ENCODE measurements at places on chromosomes 1 and 21.

GRCh38 chr1:45658171-45658570, 28.2 kb downstream of the GPBP1L1 start:
- no peak for DNase-seq

GRCh38 chr1:186476264-186477040, 15.5 kb upstream of the PDC start:
- DNase-seq = no peak

DNA sequence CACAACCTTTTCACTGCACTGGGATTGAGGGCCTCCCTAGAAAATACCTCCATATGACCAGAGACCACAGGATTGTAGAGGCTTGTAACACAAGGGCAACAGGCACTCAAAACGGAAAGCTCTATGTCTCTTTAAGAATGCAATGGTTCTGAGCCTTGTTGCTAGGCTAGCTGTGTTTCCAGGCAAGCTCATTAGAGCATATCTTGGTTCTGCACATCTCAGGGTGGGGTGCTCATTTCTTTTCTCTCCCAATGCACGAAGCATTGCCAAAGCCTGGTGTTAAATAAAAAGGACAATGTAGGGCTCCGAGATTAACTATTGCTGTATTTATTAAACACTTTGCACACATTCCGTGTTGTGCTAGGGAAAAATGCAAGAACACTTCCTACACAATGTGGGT, 315.9 kb downstream of the PRDM2 start:
- no peak for DNase-seq

DNA sequence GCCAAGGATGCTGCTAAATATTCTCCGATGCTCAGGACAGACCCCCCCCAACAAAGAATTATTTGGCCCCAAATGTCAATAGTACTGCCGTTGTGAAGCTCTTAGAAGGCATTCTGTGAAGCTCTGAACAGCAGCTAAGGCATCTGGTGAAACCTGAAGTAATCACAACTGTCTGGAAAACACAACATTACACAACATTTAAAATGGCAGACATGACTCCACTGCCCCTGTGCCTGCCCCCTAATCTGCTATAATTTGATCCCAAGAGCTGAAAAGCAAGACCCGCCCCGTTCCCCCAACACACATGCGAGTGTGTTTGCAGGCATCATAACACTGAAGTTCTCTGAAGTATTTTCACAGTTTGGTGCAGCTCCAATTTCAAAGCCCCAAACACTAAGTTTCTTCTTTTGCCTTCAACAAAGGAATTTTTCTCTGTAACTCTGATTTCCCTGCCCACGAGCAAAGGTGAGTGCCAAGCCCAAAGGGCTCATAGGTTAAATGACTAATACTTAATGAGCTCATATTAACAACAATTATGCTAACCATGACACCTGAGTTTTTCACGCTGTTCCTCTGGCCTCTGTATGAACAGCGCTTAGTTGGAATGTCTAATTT, 129.2 kb downstream of the CLIC6 start:
- DNase-seq = no peak

DNA sequence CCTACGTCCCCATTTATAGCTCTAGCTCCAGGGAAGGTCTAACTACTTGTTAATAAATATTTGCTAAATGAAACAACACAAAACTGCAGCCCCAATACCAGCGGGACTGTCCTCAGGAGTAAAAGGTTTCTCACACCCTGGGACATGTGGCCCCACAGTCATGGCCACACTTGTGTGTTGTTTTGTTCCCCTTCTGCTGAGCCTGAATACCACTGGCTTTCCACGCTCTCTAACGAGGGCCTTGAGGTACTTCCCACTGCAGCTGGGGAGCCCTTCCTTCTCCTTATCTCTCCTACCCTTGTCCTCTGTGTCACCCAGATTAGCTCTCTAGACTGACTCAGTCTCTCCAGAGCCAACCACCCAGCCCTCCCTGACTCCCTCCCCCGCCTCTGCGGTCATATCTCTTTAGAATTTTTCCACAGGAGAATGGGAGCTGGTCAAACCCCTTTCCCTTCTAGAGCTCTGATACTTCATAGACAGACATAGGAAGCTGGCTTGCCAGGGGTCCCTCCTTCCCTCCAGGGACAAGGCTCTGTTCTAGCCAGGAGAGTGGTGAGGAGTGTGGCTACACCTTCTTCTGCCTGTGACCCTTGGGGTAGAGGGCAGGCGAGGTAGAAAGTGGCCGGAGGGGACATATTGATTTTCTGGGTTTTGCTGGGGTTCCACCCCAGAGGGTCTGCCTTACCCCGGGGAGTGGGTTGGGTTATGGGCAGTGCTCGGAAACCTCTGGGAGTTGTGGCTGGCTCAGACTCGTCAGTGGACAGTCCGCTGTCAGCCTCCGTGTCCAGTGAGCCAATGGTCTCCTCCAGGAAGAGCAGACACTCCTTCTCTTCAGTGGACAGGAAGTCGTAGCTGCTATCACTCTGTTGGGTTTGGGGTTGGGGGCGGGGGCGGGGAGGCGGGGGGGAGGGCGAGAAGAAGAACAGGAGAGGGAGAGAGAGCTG, 8.1 kb downstream of the C1orf116 start:
- peak; percentile 7 for DNase-seq

- no peak for DNase-seq
Measured at GRCh38 chr1:17423781-17424245, 15.7 kb downstream of the RCC2 start.

- DNase-seq = no peak
Measured at GRCh38 chr21:42140196-42140934, 69.2 kb downstream of the UMODL1 start.

- no peak for DNase-seq
Measured at GRCh38 chr1:15678578-15678977, 5.5 kb upstream of the PLEKHM2 start.

DNA sequence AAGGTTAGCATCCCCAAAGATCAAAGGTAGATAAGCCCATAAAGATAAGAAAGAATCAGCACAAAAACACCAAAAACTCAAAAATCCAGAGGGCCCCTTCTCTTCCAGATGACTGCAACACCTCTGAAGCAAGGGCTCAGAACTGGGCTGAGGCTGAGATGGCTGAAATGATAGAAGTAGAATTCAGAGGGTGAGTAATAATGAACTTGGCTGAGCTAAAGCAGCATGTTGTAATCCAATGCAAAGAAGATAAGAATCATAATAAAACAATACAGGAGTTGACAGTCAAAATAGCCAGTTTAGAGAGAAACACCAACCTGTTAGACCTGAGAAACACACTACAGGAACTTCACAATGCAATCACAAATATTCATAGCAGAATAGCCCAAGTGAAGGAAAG, 406.9 kb upstream of the CXADR start:
- DNase-seq = no peak

GRCh38 chr21:17513214-17514123, 626 bp downstream of the CXADR start:
- peak; percentile 77 for DNase-seq

- DNase-seq = peak; percentile 70
Measured at GRCh38 chr1:162168261-162168660, 98.8 kb downstream of the NOS1AP start.

DNA sequence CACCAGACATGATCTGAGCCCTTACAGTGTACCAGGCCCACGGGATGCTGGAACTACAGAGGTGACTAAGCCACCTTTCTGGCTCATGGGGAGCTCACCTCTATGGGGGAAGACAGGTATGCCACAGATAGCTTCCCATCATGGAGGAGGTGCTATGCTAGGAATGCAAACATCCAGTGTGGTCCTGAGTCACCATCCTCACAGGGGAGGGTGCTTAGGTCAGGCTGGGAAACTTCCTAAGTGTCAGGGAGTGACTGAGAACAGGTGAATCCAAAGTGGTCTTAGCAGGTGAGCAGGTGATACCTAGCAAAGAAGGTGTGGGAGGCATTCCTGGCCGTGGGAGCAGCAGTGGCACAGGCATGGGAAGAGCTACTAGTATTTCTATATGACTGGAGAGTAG, 8.6 kb upstream of the RASSF5 start:
- no peak for DNase-seq

DNA sequence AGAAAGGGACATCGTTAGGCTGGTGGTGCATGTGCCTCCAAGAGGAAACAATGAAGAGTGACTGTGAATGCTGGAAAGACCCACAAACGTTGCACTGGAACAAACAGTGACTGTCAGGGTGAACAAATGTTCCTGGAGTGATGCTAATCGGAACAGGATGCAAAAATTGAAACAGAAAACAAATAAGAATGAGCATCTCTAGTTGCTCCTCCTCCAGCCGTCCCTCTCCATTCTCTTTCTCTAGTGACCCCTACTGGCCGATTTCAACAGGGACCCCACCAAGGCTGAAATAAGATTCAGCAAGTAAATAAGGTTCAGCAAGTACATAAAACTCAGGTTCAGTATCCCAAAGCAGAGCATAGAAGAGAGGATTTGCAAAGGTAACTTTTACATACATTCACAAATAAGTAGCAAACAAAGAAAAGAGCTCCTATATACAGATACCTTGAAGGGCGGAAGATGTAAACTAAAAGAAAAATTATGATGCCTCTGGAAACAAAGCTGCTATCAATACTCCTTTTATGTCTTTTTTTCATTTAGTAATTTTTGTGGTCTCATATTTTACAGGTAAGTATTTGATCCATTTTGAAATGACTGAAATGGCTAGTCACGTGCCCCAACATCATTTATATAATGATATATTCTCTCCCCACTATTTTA, 836.1 kb upstream of the ADAMTS5 start:
- DNase-seq = peak; percentile 92

DNA sequence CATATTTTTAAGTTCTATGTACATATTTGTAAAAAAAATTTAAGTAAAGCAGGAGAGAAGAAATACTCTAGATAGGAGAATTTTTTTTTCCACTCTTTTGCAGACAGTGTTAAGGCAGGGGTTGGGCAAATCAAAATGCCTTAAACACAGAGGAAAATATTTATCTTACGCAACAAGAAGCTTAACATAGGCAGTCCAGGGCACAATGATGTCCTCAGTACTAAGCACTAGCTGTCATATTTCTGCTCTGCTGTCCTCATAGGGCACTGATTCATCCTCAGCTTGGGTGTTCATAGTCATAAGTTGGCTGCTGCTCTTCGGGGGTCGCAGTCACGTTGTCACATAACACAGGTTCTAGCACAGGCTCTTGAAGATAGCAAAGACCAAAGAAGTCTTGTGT, 247.4 kb downstream of the PTBP2 start:
- DNase-seq = no peak

- DNase-seq = no peak
Measured at GRCh38 chr21:28779914-28780313, 212.8 kb downstream of the LTN1 start.

DNA sequence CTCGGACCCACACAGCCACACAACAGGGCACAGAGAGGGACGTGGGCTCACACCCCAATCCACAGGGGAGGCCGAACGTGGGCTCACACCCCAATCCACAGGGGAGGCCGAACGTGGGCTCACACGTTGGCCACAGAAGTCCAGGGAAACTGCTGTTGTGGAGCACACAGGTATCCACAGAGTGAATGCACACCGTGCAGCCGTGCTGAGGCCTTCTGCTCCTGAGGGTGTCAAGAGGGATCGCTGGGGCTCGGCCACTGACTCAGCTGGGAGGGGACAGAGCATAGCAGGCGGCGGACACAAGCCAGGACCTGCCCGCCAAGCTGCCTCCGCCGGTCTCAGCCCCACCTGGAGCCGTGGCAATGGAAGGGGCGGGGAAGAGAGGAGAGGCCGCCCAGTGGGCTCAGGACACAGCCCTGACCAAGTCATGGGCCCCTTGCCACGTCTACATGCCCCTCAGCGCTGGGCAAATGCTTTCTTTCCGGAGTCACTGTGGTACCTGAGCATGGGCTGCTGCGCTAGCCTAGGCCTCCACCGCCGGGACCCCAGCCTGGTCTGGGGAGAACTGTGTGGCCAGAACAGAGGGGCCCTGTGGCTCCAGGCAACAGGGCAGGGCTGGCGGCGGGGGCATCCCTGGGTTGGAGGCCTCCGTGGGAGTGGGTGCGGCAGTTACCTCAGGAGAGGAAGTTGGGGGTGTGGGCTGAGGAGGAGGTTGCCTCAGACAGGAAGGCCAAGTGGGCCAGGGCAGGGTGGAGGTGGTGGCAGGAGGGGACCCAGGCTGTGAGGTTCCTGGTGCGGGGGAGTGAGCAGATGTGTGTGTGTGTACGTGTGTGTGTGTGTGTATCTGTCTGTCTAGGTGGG, 1.2 kb downstream of the SYTL1 start:
- DNase-seq = no peak

DNA sequence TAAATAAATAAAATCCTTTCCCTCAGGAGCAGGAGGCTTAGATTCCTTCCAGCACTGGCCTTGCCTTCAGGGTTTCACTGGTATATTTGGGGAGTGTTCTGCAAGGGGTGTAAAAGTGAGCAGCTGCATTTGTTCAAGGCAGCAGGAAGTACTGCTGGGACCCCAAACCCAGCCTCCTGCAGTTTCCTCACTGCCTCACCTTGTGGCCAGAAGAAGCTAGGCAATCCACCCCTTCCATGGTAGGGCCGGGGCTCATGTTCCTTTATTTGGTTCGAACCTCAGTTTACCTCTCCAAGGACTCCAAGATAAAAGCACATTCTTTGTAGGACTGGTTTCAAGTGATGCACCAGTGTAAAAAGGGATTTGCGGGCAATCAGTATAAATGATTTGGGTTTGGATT, 21.0 kb upstream of the CFAP126 start:
- DNase-seq = no peak

DNA sequence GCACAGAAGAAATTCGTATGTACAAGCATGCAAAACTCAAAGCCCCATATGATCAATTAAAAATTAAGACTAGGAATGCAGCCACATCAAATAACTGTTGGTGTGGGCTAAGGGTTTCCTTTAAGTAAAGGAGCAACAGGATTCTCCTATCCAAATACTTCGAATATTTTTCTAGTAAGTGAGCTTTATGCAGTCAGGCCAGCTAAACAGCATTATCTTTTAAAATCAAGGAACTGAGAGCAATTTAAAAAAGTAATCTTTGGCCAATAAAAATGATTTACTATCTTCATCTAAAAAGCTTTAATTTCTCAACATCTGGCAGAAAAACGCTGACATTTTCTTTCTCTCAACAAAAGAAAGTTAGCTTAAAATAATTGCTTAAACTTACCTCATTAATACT, 19.8 kb downstream of the CNN3 start:
- DNase-seq = no peak

GRCh38 chr1:178330153-178330552, 166.6 kb downstream of the CLEC20A start:
- DNase-seq = no peak

GRCh38 chr1:235980976-235981375, 83.9 kb downstream of the NID1 start:
- DNase-seq = no peak

- DNase-seq = no peak
Measured at GRCh38 chr1:16172964-16173446, 17.1 kb upstream of the EPHA2 start.

- peak; percentile 93 for DNase-seq
Measured at GRCh38 chr1:25608488-25609178, 8.0 kb upstream of the MAN1C1 start.

- no peak for DNase-seq
Measured at GRCh38 chr1:42586016-42586415, 72.2 kb upstream of the PPIH start.
